ENCODE measurements at places on chromosomes 6 and 20.

DNA sequence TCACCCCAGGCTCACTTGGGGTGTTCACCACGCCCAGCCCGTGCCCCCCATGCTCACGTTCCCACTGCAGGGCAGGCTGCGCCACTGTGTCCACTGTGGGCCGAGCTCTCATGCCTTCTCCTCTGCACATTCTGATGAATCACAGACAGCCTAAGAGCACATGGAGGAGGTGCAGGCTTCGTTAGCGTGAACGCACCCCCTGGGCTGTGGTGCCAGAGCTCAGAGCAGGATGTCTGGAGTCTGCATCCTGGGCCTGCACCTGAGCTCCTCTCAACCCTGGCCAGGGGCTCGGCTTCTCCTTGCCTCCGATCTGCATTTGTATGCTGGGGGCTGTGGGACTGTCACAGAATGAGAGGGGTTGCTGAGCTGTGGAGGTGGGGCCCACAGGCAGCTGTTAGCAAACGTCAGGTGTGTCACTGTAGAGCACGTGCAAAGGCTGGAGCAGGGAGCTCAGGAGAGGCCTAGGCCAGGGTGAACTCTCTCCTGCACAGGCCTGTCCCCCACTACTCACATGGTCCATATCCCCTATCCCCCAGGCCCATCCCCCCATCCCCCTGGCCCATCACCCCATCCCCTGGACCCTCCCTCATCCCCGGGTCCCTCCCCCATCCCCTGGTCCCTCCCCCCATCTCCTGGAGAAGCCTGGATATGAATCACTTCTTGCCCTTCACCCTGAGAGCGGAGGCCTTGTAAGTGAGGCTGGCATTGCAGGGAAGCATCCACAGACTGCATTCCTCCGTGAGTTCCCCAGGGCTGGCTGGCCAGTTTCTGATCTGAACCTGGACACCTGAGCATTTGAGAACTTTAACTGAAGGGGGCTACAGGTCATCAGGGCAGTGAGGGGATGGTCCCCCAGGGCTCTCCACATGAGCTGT is 309.5 kb downstream of the TAF4 start:
- no peak for DNase-seq

DNA sequence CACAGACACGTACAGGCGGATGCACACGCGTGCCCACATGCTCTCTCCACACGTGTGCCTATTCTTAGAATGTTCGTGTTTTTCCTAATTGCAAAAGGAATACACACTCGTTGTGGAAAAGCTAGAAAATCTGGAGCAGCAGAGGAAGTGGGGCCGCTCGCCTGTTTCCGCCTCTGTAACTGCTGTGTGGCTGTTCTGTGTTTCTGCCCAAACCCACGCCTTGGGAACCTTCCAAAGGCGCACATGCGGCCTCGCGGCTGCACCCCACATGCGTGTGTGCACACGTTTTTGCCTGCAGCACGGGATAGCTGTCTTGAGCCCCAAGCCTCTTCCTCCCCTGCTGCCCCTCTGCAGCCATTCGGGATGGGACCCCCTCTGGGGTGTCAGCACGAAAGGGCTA is 12.2 kb downstream of the SLC17A9 start:
- DNase-seq = no peak

DNA sequence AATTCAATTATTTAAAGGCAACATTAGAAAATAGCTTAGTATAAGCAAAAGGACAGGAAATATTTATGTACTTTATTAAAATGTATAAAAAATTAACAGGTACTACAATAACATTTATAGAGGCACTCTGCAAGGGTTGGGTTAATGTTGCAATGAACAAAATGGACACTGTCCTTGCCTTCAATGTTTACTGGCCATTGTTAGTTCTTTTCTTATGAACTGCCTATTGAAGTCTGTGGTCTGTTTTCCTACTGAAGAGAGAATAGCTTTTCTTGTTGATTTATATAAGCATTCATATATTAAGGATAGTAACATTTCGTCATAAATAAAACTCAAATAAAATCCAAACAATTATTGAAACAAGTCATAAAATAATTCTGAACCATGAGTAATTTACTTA is 135.3 kb upstream of the BEND6 start:
- DNase-seq = no peak

DNA sequence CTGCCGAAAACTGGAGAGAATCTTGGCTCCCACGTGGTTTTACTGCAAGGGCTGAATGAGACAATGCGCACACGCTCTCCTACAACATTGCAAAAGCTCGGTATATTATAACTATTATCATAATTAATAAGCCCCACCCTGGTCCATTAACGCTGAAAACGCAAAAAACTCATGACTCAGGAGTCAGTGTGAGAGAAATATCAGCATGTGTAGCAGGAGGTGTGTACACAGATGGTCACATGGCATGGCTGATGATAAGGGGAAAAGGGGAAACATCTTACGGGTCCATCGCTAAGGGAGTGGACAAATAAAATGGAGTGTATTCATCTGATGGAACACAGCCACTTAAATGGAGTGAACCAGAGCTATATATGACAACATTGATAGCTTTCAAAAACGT is 29.2 kb downstream of the CDH22 start:
- DNase-seq = no peak

- DNase-seq = no peak
Observed at GRCh38 chr6:89952105-89952671, 57.9 kb downstream of the GJA10 start.

DNA sequence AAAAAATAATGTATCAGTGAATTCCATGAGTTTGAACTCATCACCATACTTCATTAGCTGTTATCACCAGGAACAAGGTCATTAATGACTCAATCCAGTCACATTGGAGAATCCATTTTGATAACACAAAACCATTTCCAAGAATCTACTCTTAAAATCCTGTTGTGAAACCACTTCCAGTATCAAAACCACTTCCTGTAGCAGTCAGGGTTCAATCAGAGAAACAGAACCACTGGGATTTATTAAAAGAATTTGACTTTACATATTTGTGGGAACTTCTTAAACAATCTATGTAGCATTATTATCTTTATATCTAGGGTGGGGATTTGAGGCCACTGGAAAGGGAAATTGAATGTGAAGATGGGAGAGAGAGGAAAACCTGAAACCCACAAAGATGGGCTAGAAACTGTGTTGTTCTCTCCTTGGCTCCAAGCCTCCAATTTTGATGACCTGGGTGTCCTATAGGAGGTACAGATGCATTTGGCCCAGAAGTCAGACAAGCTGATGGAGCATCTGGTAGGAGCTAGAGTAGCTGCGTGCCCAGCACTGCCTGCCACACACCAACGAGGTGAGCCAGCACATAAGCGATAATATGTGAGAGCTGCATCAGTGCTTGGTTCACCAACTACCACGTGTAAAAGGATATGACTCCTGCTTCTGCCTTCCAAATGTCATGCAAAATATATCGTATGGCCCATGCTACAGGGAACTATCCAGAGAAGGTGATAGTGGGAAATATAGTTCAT is 117.0 kb downstream of the TMEM200A start:
- DNase-seq = no peak

DNA sequence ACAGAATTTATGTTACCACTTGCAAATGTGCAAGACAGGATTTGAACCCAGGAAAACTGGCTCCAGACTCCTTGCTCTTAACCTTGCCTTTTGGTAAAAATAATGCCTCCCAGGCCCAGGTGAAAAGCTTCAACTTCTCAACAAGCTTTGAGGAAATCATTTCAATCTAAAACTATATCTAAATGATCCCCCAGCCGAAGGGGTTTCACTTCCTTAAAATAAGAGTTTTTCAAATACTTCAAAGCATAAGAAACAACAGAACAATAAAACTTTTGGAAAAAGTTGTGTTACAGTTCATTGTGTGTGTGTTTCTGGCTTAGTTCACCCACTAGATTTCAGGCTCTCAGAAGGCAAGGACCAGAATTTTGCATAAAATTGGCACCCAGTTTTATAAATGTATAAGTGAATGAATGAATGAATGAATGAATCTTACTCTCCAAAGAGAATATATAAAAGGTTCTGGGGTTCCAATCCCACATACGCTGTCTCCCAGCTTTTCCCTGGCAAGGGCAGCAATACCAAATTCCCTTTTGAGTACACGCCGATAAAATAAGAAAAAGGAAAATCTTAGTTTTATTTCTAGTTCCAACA is 5.4 kb downstream of the OR2H2 start:
- no peak for DNase-seq

All from mesothelial cell of epicardium (in vitro differentiated cells).